ENCODE measurements at places on chromosomes 4 and X.

- DNase-seq = no peak
These were observed 62.3 kb upstream of the RELL1 start for GRCh38 chr4:37748485-37748884.

GRCh38 chrX:42495139-42495538 is 282.8 kb downstream of the PPP1R2C start:
- no peak for DNase-seq

DNA sequence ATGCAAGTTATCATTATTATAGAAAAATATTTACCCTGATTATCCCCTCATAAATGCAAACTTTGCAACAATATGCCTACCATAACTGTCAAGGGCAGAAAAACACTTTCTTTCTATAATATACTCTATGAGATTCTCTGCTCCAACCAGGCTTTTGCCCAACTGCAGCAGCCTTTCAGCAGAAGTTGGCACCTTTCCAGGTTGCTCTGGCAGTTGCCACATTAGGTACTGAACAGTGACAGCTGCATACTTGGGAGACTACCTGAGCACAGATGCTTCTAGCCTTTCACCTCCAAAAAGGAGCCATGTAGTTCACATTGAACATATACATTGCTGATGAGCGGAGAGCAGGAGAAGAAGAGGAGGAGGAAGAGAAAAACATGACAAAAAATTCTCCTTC is 69.5 kb upstream of the BRWD3 start:
- DNase-seq = no peak

- no peak for DNase-seq
These were observed 1.6 kb upstream of the SH3RF1 start for GRCh38 chr4:169272265-169272886.

- no peak for DNase-seq
These were observed 13.8 kb downstream of the FRYL start for GRCh38 chr4:48766131-48766792.

DNA sequence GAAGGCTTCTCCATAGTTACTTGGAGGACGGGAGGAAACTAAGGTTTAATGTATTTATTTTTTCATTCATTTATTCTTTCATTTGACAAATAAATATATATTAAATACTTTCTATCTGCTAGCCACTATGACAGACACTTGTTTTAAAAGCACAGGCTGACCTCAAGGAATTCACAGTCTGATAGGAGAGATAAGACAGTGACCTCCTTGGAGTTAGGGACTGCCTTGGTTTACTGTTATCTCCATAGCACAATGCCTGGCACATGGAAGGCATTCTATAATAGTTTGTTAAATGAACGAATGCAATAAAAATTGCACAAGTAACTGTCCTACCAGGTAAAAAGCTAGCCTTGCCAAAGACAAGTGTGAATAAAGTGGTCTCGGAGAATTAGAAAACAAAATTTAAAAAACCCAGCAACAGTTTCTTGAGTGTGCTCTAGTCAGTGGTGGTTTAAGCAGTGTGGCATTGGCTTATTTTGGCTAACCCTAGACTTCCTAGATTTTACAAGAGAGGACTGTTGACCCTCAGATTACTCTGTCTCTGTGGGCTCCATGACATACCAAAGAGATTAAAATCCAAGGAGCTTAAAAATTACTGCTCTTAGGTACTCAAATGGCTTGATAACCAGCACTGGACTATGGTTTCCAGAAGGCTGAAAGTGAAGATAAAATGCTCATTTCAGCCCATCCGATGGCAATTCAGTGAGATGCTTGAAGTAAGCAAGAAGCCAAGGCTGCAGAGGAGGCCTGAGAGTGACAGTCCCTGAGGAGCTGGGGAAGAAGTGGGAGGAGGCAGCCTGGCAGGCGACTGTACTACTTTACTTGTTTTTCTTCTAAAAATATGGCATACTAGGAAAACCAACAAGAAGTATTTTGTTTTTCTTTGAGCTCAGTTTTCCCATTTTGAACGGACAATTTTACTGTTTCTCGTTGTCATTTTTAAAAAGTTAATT is 9.6 kb downstream of the AFP start:
- no peak for DNase-seq

- DNase-seq = no peak
These were observed 473.7 kb upstream of the RPS6KA3 start for GRCh38 chrX:20740443-20740842.

GRCh38 chrX:40152173-40152711 is 54.5 kb upstream of the BCOR start:
- DNase-seq = peak; percentile 58

GRCh38 chrX:85203461-85203970 is 40.1 kb downstream of the SATL1 start:
- DNase-seq = no peak

- no peak for DNase-seq
These were observed 230.0 kb downstream of the CCSER1 start for GRCh38 chr4:90357117-90357710.

GRCh38 chrX:40094041-40094899 is 3.5 kb downstream of the BCOR start:
- peak; percentile 64 for DNase-seq
